ENCODE measurements at places on chromosomes 7 and 10. TPM values are rescaled to one million over a fixed set of nuclear protein-coding genes. Genes with fewer than 3 reads are reported as not detected.

EPHA1 gene
- total RNA-seq, result 9.0 TPM

AKR1C2 gene
- total RNA-seq, result 34.4 TPM

OR2A12 gene
- not detected for total RNA-seq

DKK1 gene
- total RNA-seq, result 2.5 TPM

HEPACAM2 gene
- total RNA-seq, result 0.18 TPM

AQP1 gene
- 826 TPM for total RNA-seq

GPR15LG gene
- not detected for total RNA-seq

USP6NL gene
- 20.0 TPM for total RNA-seq

HYAL4 gene
- total RNA-seq, result not detected

LIPJ gene
- 0.09 TPM for total RNA-seq

GRCh38 chr10:129725890-129726631 is 238.0 kb downstream of the EBF3 start:
- no peaks in the 10 kb centered on the region for H3K27me3 ChIP-seq
- no peak for DNase-seq
- H3K27ac ChIP-seq, result no peak overlapping the region
- H3K36me3 ChIP-seq, result no peaks in the 10 kb centered on the region
- H3K4me3 ChIP-seq, result no peak overlapping the region
- no peaks in the 10 kb centered on the region for H3K4me1 ChIP-seq

DNA sequence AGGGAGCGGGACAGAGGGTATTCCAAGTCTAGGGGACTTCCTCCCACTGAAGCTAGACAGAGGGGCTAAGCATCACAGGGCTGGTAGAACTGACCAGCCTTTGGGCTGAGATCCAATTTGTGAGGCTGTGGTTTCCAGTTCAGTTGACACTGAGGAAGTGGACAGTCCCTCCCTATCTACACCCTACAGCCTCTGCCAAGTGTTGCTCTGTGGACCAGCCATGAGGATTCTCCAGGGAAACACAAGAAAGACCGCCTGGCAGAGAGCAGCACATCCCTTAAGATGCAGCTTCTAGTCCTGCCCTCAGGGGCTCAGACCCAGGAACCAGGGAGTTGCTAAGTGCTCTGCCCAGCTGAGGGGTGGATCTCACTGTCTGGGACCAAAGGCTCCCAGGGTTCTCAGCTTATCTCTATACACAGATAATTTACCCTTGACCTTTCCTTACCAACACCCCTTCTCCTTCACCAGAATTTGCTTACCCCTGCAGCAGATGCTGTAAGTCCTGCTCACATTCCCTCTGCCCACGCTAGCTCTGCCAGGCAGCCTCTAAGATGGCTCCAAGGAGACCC is 252.0 kb downstream of the SKIDA1 start:
- DNase-seq, result no peak
- H3K4me3 ChIP-seq, result no peak overlapping the region
- no peak overlapping the region for H3K27ac ChIP-seq

- DNase-seq, result peak; percentile 95
- no peaks in the 10 kb centered on the region for H3K27me3 ChIP-seq
- H3K36me3 ChIP-seq, result peaks cover 15% of the 10 kb centered on the region
- peak within 1 kb of the TSS; percentile 97 for H3K27ac ChIP-seq
Observed at GRCh38 chr7:30594540-30595435, at the start of gene GARS1. GARS1 (plus strand) TSS chr7:30594878; CDS start chr7:30594922, 44 bp downstream.

GRCh38 chr7:116529250-116529649 is 4.4 kb downstream of the CAV1 start:
- H3K27ac ChIP-seq, result peak overlapping the region; percentile 92
- H3K4me3 ChIP-seq, result peak overlapping the region; percentile 76
- no peak for DNase-seq
- H3K36me3 ChIP-seq, result peaks cover 8% of the 10 kb centered on the region
- peaks cover 26% of the 10 kb centered on the region for H3K4me1 ChIP-seq
- peaks cover 10% of the 10 kb centered on the region for H3K27me3 ChIP-seq

- DNase-seq, result no peak
- H3K4me1 ChIP-seq, result no peaks in the 10 kb centered on the region
- H3K4me3 ChIP-seq, result no peak overlapping the region
- no peak overlapping the region for H3K27ac ChIP-seq
Observed at GRCh38 chr7:137695942-137696341, 150.8 kb downstream of the DGKI start.

DNA sequence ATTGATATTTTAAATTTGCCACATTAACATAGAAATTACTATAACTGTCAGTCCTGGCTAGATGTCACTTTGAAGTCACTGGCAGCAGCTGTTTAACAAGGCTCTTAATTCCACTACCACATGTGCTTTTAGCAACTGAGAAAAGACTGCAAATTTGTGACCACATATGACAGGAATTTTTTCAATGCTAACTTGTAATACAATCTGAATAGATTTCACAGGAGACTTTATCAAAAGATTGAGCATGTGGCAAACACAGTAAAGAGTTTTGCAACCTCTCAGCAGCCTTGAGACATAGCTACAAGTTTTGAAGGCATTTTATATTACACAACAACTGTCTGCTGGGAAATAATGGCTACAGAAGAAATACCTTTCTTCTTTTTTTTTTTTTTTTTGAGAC is 73.0 kb downstream of the MICU1 start:
- H3K4me3 ChIP-seq, result no peak overlapping the region
- DNase-seq, result no peak
- peak overlapping the region; percentile 32 for H3K27ac ChIP-seq
- H3K36me3 ChIP-seq, result peaks cover 32% of the 10 kb centered on the region
- no peaks in the 10 kb centered on the region for H3K27me3 ChIP-seq

DNA sequence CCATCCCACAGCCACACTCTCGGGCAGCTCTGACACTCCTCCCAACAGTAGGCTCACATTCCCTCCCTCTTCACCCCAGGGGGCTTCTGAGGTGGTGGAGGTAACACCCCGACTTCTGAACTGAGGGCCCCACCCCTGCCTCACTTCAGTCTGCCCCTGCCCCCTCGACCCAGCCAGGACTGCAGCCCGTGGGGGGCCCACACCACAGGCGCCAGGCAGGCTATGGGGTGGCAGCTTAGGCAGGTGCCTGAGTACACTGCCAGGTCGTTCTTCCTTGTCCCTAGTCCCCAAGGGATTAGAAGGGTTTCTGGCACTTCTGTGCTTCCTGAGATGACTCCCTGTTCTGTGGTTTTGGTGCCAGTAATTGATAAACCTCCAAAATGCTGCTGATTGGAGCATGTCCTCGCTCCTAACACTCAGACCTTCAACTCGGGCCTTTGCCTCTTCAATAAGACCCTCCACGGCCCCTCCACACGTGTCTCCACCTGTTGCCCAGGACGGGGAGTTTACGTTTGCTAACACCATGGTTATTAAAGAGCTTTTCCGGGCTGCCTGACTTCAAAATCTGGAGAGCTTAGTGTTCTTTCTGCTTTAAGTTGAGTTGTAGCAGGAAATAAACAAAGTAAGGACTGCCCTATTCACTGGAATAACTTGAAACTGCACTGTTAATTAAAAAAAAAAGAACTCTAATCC is 23.8 kb upstream of the LARP4B start:
- H3K4me3 ChIP-seq, result no peak overlapping the region
- no peaks in the 10 kb centered on the region for H3K27me3 ChIP-seq
- no peaks in the 10 kb centered on the region for H3K36me3 ChIP-seq
- no peaks in the 10 kb centered on the region for H3K4me1 ChIP-seq
- DNase-seq, result no peak
- peak overlapping the region; percentile 72 for H3K27ac ChIP-seq

- H3K4me1 ChIP-seq, result peaks cover 11% of the 10 kb centered on the region
- H3K4me3 ChIP-seq, result no peak overlapping the region
- H3K27ac ChIP-seq, result no peak overlapping the region
- DNase-seq, result no peak
- H3K36me3 ChIP-seq, result peaks cover 7% of the 10 kb centered on the region
- H3K27me3 ChIP-seq, result no peaks in the 10 kb centered on the region
Observed at GRCh38 chr7:139562961-139563565, 39.6 kb downstream of the CLEC2L start.

DNA sequence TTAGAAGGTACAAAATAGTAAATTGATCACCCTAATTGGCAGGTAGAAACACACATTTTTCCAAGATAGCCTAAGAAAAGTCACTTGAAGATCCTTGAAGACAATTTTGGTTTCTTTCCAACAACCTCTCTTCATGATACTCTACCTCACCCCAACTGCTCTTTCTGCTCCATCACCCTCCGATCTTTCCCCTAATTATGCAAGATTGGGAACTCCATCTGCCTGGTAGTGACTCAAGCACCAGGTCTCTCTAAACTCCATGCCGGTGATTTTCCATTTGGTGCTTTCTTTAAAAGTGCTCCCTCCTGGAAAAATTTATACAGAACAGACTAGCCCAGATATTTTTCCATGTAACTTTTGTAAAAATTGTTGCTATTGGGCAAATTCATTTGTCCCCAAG is 1.1 kb upstream of the AKR1B1 start:
- DNase-seq, result no peak
- H3K27ac ChIP-seq, result no peak overlapping the region
- H3K4me3 ChIP-seq, result no peak overlapping the region
- no peaks in the 10 kb centered on the region for H3K36me3 ChIP-seq

DNA sequence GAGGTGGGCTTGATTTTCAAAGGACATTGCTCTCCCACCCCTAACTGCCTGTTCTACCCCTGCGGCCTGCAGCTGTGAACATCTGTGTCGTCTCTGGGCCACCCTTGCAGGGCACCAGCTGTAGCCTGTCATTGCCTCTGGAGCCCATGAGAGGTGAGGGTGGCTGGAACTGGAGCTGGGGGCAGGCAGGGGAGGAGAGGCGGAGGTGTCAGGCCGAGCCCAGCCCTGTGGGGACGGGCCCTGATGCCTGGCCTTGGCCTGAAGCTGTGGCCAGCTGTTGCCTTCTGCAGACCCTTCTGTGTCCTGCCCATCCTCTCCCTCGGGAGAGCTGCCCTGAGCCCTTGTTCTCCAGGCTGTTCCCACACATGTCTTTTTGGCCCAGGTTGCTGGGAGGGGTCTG is 44.5 kb downstream of the PALD1 start:
- H3K27ac ChIP-seq, result no peak overlapping the region
- H3K36me3 ChIP-seq, result peaks cover 4% of the 10 kb centered on the region
- no peak overlapping the region for H3K4me3 ChIP-seq
- no peaks in the 10 kb centered on the region for H3K27me3 ChIP-seq
- peaks cover 21% of the 10 kb centered on the region for H3K4me1 ChIP-seq
- no peak for DNase-seq

DNA sequence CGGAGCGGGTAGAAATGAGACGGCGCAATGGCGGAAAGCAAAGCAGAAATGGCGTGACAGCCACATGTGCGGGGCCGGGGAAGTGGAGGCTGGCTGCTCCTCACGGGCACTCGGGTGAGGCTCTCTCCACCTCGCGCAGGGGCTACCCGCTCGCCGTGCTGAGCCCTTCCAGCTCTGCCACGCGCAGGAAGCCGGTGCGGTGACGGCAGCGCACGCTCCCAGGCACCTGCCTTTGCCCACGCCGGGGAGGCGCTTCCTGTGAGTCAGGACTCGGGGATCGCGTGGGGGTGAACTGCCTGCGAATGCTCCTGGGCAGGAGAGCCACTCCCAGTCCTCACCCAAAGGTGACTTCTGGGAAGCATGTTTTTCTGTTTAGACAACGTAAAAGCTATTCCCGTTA is 431.2 kb downstream of the GLRX3 start:
- no peak for DNase-seq
- no peaks in the 10 kb centered on the region for H3K36me3 ChIP-seq
- no peaks in the 10 kb centered on the region for H3K27me3 ChIP-seq

- no peak overlapping the region for H3K4me3 ChIP-seq
- no peak overlapping the region for H3K27ac ChIP-seq
- H3K36me3 ChIP-seq, result no peaks in the 10 kb centered on the region
- DNase-seq, result no peak
Observed at GRCh38 chr7:91103363-91103762, 160.9 kb upstream of the FZD1 start.

- peaks cover 23% of the 10 kb centered on the region for H3K4me1 ChIP-seq
- peaks cover 36% of the 10 kb centered on the region for H3K36me3 ChIP-seq
- peak; percentile 90 for DNase-seq
- peak within 1 kb of the TSS; percentile 91 for H3K27ac ChIP-seq
- no peaks in the 10 kb centered on the region for H3K27me3 ChIP-seq
Observed at GRCh38 chr10:119165171-119166117, at the start of gene SFXN4. SFXN4 (minus strand) TSS chr10:119165714; CDS start chr10:119165647, 67 bp downstream.

DNA sequence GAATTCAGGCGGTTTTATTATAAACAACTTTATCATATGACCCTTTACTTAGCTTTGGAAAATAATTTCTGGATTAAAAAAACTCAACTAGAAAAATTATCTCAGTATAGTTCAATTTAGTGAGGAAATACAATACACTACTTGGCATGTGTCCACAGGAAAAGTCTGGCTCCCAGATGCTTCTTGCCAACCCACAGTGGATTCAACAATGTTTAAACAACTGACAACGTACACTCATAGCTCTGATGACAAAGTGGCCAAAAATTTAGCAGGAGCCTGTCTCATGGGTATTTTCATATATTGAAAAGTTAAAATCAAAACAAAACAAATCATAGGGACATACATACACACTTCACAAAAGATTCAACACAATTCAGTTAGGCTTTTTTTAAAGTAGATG is 158.8 kb downstream of the SKAP2 start:
- peaks cover 17% of the 10 kb centered on the region for H3K4me1 ChIP-seq
- no peaks in the 10 kb centered on the region for H3K36me3 ChIP-seq
- H3K27ac ChIP-seq, result no peak overlapping the region
- no peaks in the 10 kb centered on the region for H3K27me3 ChIP-seq
- no peak for DNase-seq

All from lower lobe of right lung (tissue), 2 donors.